SIG-M5 (cell line): ENCODE measurements at places on chromosomes 4 and X.

GRCh38 chrX:68090266-68090665 lies 343.0 kb downstream of the OPHN1 start:
- no peak for DNase-seq

DNA sequence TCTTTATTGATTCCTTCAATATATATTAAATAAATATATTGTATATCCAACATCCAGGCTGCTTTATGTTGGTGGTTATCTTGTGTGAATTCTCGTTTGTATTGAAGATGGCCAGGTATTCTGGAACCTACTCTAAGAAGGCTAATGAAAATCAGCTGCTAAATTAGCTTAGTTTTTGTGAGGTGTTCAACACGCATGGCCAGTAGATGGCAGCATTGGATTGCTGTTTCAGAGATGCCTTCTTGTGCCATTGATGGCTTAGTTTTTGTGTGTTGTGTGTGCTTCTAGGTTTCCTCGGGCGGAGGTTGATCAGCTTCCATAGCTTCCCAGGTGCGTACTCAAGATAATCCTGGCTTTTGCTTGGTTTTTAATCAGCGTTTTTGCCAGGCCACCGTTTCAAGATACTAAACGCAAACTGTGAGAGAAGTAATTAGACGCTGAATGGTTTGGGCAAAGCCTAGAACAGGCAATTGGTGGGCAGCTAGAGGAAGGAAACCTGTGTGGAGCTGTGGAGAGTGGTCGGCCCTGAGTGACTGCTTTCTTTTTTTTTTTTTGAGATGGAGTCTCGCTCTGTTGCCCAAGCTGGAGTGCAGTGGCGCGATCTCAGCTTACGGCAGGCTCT lies 15.1 kb downstream of the NOCT start:
- no peak for DNase-seq

GRCh38 chr4:121096629-121097028 lies 24.3 kb upstream of the NDNF start:
- DNase-seq: no peak

DNA sequence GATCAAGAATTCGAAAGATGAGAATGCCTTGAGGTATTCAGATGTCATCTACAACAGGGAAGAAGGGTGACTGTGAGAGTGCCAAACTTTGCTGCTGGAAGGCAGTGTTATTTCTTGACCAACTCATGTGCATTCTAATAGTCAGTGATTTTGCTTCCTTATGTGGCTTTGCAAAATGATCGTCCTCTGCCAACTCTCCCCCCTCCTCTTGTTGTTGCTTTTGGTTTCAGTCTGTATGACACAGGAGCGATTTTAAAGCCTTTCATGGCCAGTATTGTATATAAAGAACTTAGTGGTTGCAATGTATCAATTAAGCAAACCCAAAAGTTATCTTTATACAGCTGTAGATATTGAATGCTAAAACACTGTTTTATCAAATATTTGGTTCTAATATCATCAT lies 379.1 kb downstream of the IL1RAPL1 start:
- DNase-seq: no peak

DNA sequence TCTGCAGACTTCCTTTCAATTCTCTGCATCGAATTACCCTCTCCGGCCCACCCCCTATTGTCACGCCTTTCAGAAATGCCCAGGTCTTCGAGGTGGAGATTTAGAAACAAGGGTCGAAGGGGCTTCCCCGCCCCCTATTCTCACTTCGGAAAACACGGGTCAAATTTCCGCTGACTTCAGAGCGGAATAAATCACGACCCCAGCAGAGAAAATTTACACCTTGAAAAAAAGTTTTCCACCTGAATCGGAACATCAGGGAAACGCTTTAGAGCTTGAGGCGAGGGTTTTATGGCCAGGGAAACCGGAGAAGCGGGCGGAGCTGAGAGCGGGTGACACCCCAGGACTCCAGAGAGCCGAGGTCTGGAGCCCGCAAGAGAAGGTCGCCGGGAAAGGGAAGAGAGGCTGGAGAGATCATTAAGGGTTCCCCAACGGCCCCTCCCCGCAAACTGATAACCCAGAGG lies 1.6 kb downstream of the SHISA3 start:
- DNase-seq: no peak

DNA sequence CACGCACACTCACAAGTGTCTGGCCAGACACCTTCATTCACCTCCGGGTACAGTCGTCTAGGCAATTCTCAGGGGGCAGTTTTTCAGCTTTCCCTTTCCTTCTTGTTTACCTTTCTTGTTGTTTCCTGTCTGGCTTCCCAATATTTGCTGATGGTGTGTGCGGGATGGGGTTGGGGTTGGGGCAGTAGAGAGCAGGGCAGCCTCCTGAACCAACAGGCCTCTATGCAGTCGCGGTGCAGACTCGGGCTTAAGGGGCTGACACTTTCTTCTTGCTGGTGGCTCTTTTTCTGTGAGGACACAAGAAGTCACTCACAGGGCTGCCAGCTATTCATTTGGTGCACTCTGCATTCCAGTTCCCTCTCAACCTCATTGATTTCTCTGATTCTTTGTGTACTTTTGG lies 56.4 kb downstream of the NBDY start:
- DNase-seq: no peak

GRCh38 chr4:30586850-30587249 lies 133.3 kb upstream of the PCDH7 start:
- DNase-seq: no peak

- DNase-seq: no peak
These were observed 8.5 kb downstream of the PITX2 start for GRCh38 chr4:110614173-110614963.

DNA sequence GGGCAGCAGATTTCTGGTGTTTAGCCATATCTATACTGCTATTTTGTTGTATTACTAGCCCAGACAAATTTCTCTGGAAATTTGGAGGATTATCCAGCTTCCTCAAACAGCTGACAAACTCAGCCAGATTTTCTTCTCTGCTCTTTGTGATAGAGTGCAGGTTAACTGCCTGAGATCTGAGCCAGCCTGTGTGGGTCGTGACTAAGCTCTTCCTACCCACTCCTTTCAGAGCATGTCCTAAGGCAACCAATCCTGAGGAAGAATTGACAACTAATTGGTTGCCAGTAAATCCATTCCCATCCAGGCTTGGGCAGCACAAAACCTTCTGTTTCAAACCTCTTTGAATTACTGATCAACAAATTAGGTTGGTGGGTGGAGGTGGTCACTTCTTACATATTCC lies 2.5 kb upstream of the GABRA2 start:
- no peak for DNase-seq

DNA sequence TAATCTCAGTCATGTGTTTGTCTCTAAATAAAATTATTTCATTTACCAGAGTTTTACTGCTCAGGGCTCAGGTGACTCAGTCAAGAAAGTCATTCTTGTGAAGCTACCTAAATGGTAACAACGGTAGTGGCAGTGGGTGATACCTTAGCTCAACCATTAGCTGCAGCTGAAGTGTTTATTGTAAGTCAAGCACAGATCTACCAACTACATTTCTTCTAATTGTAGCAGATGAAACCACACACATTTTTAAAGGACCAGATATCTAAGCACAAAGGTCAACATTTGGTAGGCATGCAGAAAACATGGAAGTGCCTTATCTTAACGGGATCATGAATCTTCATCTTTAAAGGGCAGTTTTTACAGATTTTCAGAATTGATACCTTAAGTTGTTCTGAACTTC lies 79.1 kb downstream of the FAT4 start:
- DNase-seq: no peak

DNA sequence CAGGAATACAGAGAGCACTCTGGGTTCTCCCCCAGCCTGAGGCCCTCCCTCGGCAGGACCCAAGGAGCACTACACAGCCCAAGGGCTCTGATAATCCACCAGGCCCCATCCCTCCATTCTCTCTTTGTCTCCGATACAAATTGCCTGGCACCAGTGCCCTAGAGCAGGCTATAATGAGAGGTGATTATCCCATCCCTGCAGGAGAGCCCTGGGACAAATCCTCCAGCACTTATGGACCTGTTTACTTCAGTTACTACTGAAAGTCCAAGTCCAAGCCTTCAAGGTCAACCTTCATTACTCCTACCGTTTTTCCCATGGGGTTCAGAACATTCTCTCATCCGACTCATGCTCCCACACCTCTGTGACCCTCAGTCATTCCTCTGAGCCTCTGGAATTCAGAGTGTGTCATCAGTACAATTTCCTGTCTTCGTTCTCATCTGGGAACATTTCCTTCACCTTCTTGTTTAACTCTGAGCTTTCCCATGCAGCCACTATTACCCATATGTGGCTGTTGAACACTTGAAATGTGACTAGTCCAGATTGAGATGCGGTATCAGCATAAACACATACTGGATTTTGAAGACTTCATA lies 299.0 kb downstream of the RAPGEF2 start:
- DNase-seq: no peak
